Hematopoietic multipotent progenitor cell treated with erythropoietin and hydrocortisone succinate and interleukin-3 and kit ligand, for 8 days (in vitro differentiated cells): ENCODE measurements at places on chromosomes 4 and X.

- no peak for DNase-seq
Measured at GRCh38 chrX:122555925-122556324, 628.2 kb upstream of the GRIA3 start.

DNA sequence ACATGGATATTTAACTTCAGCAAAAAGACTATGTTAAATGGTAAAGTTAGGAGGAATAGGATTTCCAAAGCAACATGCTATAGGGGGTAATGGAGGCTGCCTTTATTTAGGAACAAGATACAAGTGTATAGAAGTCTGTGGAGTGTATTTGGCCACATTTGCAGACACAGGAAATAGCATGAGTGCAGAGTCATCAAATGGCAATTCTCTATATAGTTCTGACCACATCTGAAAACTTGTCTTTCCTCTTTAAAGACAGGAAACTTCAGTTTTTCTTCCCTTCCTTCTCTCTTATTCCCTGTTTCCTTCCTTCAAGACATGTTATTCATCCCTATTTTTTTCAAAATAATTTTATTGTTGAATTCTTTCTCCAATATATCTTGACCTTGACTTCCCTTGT, 119.3 kb upstream of the PITX2 start:
- DNase-seq = no peak

DNA sequence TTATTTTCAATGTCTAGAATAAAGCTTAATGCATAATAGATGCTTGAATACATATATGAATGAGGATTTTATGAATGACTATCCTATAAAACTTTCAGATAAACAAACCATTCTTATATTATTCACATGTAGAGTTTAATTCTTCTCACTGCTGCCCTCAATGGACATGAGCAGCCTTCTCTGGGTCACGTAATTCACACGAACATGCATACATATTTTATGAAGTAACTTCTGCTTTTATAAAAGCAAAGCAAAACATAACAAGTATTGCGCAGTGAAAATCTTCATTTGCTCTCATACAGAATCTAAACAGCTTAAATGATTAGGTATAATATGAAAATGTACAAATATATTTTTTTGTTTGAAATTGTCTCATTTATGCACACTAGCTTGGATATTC, 116.7 kb downstream of the TMA16 start:
- DNase-seq = no peak

DNA sequence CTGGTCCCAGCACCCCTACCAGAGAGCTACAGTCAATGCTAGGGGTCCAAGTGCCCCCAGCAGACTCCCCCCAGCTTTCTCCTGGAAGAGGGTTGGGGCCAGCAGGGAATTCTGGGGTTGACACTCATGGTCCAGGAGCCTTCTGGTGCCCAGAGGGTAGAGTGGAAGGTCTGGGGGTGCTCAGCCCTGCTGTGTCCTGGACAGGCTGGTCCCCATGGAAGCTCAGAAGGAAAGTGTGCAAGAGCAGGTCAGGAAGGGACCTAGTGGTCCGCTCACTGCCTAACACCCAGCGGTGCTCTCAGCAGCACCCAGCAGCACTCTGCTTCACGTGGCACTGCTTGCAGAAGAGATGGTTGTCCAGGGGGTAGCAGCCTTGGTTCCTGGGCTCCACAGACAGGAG, 6.9 kb downstream of the TEX13C start:
- DNase-seq = no peak

DNA sequence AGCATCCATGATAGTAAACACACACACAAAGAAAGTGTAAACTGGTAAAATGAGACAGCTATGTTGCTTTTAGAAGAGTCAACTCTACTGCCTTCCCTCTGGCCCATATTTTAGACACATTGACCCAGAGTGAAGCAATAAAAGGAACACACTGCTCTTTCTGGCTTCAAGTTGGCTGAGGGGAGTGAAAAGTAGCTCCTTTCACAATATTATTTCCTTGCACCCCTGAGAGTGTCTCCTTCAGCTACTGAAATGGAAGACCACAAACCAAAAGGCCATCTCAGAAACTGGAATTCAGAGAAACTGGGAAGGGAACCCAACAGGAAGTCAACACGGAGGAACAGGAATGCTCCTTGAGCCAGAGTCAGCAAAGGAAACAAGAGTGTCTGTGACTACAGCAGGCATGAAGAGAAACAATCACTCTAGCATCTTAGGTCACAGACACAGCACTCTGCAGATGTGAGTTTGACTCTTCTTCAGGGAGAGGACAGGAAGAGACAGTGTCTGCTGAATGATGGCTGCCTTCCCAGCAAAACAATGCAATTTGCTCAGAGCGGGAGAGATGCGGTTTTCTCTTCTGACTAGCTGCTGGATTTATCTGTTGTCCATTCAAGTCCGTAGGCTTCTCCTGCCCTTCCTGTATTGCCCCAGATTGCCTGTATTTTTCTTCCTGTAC, 106.7 kb downstream of the SPATA18 start:
- DNase-seq = no peak

- DNase-seq = peak; percentile 16
Measured at GRCh38 chr4:25993395-25994185, 79.6 kb downstream of the SMIM20 start.

DNA sequence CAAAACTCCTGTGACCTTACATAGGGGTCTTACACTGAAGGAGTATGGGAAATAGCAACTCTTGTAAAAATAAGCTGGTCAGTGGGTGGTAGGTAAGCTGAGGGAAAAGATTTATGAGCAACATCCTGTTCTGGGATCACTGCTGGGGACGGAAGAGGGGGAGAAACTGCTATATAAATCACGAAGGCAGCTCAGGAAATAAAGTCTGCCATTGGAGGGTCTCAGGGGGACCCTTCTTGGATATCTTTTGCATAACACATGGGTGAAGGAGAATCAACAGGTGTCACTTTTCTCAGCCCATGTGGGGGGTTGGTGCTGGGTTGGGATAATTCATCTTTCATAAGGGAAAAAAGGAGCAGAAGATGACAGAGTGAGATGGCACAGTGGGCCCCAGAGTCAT, 33.7 kb downstream of the AFF1 start:
- no peak for DNase-seq

- no peak for DNase-seq
Measured at GRCh38 chr4:80309294-80310004, 26.1 kb upstream of the CFAP299 start.

GRCh38 chr4:136643416-136643815, 888.9 kb downstream of the PCDH18 start:
- DNase-seq = no peak

- no peak for DNase-seq
Measured at GRCh38 chr4:87745064-87745807, 54.1 kb upstream of the IBSP start.

DNA sequence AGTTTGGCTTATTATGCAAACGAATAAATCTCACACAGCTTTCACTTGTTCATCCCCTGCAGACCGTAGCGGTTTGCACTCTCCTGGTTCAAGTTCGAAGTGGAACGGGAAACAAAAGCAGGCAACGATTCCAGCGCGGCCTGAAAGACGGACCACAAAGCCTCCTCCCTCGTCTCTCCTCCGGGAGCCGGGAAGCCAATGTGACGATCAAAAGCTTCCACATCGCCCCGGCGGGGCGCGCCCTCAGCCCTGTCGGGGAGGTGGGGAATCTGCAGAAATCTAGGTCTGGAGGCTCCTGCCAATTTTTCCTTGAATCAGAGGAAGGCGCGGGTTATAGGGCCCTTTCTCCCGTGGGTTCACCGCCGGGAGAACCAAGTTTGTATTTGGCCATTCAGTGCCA, 16.9 kb upstream of the ZIC3 start:
- DNase-seq = no peak

DNA sequence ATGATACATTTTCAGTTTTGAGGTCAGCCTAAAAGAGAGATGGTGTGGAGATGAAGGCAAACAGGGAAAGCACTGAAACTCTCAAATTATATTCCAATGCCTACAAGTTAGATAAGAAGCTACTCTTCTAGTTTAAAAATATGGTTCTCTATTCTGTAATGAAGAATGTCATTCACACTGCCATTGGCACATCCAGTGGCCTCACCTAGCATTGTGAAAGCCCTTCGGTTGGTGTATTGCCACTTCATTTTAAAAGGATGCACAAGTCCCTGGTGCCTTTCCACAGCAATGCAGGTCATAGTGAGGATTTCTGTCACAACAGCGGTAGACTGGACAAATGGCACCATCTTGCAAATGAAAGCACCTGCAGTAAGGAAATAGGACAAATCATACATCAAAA, 40.6 kb downstream of the QRFPR start:
- DNase-seq = no peak

- no peak for DNase-seq
Measured at GRCh38 chr4:43341741-43342140, 449.2 kb downstream of the GRXCR1 start.

GRCh38 chr4:109801895-109802319, at the start of gene CFI:
Gene CFI, minus strand, starts transcription at chr4:109801999. Its CDS starts 28 bp downstream, at chr4:109801971.
- DNase-seq = no peak
